ENCODE measurements at places on chromosomes 11 and 22.

DNA sequence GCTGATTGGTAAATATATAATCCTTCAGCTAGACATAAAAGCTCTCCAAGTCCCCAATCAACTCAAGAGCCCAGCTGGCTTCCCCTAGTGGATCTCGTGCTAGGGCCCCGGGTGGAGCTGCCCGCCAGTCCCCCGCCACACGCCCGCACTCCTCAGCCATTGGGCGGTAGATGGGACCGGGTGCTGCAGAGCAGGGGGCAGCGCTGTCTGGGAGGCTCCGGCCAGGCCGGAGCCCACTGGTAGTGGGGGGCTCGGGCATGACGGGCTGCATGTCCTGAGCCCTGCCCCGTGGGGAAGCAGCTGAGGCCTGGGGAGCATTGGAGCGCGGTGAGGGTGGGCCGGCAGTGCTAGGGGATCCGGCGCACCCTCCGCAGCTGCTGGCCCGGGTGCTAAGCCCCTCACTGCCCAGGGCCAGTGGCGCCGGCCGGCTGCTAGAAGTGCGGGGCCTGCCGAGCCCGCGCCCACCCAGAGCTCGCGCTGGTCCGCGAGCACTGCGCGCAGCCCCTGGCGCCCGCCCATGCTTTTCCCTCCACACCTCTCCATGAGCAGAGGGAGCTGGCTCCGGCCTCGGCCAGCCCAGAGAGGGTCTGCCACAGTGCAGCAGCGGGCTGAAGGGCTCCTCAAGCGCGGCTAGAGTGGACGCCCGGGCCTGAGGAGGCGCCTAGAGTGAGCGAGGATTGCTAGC is 1680.6 kb upstream of the RAG2 start:
- DNase-seq: no peak

DNA sequence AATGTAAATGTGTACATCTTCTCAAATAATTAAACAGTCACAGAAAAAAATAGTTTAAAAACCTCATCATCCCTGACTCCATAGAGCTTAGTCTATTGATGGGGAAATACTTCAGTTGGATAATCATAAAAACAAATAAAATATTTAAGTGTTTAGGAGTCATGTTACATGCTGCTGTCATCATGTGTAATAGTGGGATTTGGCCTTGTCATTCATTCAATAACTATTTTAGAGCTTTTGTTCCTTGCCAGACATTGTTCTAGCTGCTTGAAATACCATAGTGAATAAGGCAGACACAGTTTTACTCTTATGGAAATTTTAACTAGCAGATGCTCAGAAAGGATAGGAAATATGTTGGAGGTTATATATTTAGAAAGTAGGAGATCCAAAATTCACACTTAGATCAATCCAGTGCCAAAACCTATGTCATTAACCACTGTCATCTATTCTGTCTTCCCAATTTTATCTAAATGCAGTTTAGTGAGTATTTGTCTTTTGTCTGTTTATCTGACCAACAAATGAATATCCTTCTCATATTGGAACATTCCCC is 324.7 kb downstream of the CASP12 start:
- no peak for DNase-seq

DNA sequence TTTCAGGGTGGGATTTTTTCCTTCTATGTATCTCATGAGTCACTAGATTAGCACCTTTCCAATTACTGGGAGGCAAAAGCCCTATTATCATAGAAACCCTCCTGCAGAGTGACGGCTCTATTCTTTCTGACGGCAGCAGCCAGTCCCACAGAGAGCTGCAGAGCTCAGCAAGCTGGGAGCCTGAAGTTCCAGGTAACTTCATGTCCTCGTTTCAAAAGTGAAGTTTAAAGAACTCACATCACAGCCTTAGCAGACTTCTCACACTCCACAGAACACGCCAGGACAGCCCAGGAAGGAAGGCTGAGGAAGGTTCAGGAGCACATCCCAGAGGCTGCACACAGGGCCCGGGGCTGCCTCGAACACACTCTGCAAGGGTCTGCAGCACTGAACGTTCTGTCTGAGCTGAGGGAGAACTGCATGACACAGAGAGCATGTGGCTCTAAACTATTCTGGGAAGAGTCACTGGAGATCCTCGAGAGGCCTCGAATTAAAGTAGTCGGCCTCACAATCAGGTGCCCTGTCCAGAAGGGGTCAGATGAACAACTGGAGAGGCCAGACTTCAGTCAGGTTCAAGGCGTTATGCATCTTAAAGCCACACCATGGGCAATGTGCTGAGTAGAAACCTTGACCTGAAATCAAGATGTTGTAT is 104.2 kb upstream of the DRD2 start:
- no peak for DNase-seq

GRCh38 chr11:125950696-125951651 is 5.1 kb downstream of the VSIG10L2 start:
- DNase-seq: no peak

GRCh38 chr11:36097219-36097650 is 153.4 kb downstream of the LDLRAD3 start:
- no peak for DNase-seq

- no peak for DNase-seq
These were observed 185.9 kb upstream of the ZBED5 start for GRCh38 chr11:11043721-11044120.

GRCh38 chr22:34973926-34974325 is 92.0 kb upstream of the ISX start:
- no peak for DNase-seq

GRCh38 chr22:23520863-23521440 is 59.1 kb downstream of the IGLL1 start:
- DNase-seq: peak; percentile 55

DNA sequence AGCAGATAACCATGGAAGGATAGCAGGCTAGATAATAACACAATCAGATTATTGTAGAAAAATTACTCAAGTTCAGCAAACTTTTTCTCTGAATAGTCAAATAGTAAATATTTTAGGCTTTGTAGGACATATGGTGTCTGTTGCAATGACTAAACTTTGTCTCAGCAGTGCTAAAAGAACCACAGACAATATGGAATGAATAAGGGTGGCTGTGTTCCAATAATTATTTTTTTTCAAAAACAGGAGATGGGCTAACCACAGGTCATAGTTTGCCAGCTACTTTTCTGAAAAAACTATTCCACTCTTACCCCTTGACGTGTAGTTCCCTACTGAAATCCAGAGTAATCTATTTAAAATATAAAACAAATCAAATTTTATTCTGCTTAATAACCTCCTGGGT is 153.9 kb upstream of the LRRC4C start:
- DNase-seq: no peak

- no peak for DNase-seq
These were observed 25.1 kb downstream of the KCNQ1OT1 start for GRCh38 chr11:2674658-2675131.

DNA sequence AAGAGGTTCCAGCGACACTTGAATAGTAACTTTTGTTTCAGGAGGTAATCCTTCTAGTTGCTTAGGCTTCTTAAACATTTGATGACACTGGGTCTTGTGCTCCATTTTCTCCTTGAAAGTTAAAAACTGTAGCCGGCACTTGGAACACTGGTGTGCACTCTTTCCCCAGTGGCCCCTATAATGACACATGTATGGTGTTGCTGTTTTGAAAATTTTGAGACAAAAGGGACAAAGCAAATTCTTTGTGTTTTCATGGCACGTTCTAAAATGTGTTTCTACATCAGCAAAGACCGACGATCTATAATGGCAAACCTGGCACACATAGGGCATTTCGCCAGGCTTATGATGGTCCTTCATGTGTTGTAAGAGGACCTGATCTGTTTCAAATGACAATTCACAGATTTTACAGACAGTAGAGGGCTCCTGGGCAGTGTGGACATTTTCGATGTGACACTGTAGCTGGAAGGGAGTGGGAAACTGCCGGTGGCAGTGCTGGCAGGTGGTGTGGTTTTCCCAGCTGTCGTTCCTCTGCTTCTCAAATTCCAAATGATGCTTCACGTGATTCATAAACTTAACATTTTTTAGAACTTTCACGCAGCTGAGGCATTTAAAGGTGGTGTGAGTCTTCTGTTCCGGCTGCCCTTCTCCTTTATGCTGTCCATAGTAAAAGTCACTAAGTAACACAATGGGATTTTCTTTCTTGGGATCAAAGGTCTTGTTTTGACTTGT is 20.5 kb downstream of the ZNF280B start:
- no peak for DNase-seq

DNA sequence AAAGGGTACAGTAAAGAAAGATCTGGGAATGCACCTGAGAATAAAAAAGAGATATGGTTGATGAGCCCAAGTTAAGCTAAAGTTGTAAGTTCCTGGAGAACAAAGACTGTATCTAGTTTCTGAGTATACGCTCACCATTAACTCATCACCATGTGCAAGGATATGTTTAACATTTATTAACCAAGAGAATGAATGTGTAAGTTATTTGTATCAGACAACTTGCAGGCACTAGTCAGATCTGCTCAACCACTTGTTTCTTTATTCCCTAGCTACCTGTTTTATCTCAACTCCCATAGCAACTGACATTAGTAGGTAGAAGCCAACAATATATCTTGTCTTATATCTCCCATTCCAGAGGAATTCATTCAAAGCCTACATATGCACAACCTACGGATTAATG is 74.9 kb upstream of the KCNA4 start:
- no peak for DNase-seq

- DNase-seq: no peak
These were observed 47.6 kb upstream of the PARVG start for GRCh38 chr22:44133161-44133560.

DNA sequence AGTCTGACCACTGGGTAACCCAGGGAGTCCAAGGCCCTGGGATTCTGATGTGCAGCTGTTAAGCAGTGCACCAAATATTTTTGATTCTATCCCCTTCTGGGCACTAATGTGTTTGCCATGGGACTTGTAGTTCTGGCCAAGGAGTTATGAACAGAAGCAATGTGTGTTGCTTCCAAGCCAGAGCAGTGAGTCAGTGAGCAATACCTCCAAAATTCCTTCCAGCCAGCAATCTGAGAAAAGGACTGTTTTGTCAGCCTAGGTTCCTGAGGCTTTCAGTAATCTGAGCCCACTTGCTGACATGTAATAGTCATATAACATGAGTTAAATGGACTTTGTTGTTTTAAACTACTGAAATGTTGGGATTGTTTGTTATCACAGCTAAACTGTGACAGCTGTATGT is 311.4 kb downstream of the NELL1 start:
- no peak for DNase-seq

DNA sequence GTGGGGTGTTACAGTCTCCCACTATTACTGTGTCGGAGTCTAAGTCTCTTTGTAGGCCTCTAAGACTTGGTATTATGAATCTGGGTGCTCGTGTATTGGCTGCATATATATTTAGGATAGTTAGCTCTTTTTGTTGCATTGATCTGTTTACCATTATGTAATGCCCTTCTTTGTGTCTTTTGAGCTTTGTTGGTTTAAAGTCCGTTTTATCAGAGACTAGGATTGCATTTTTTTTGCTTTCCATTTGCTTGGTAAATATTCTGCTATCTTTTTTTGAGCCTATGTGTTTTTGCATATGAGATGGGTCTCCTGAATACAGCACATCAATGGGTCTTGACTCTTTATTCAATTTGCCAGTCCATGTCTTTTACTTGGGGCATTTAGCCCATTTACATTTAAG is 97.6 kb downstream of the PDE3B start:
- no peak for DNase-seq

GRCh38 chr11:20003351-20003750 is 156.9 kb downstream of the DBX1 start:
- no peak for DNase-seq

- no peak for DNase-seq
These were observed 108.4 kb downstream of the RPL27A start for GRCh38 chr11:8790968-8791367.

DNA sequence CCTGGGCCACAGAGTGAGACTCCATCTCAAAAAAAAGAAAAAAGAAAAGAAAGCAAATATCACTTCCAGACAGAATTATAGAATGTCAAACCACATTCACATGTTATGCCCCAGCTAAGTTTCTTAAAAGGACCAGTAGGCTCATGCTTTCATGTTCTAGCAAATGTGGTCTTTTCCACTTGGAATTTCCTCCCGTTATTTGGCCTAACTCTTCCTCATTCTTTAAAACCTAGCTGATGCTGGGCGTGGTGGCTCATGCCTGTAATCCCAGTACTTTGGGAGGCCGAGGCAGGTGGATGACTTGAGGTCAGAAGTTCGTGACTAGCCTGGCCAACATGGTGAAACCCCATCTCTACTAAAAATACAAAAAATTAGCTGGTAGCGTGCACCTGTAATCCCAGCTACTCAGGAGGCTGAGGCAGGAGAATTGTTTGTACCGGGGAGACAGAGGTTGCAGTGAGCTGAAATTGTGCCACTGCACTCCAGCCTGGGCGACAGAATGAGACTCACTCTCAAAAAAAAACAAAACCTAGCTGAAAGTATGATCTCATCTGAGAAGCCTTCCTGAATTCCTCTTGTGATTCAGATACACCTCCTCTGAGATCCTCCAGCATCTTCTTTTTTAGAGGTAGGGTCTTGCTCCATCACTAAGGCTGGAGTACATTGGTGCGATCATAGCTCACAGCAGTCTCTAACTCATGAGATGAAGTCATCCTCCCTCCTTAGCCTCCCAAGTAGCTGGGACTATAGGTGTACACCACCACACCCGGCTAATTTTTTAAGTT is 50.4 kb downstream of the FCHSD2 start:
- no peak for DNase-seq

DNA sequence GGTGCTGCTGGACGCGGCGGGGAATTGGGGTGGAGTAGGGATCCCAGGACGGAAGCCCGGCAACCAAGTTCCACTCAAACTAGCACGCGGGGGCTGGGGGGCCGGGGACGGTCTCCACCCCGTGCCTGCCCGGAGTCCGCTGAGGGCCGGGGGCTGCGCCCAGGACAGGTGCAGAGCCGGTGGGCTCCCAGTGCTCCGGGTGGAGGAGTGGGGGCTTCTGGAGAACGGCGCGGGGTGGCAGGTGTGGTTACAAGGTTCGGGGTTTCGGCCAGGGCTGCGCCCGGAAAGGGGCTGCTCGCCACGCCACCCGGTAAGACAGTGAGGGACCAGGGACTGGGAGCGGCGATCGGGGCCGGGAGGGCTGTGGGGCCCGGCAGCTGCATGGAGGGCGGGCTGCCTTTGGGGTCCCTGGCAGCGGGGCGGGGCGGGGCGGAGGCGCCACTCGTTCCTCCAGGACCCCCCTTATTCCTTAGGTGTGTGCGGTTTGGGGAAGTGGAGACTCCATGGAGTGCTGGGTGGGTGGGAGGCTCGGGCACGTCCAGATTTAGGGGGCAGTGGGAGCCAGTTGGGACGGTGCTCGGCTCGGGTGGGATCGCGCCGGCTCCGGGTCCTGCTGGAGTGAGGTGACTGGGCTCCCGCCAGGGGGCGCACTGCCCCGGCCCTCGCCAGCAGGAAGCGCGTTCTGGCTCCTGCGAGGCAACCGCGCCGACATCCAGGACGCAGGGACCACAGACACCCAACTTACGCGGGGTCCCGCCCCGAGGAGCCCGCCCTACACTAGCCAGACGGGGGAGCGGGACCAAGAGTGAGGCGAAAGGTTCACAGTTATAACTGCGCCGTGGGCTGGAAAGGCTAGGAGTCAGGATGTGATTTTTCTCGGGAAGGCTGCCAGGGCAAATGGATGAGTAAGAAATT is 868 bp downstream of the TSPAN18 start:
- DNase-seq: peak; percentile 34

GRCh38 chr22:28015676-28016601 is 96.9 kb upstream of the PITPNB start:
- no peak for DNase-seq
